ENCODE measurements at places on chromosomes 3 and 15. TPM values are rescaled to one million over a fixed set of nuclear protein-coding genes. Genes with fewer than 3 reads are reported as not detected.
A peak's percentile ranks its signal among the peaks of the same experiment; 100 is the strongest.

- no peak overlapping the region for H3K4me3 ChIP-seq
- no peaks in the 10 kb centered on the region for H3K36me3 ChIP-seq
- no peaks in the 10 kb centered on the region for H3K27me3 ChIP-seq
- H3K4me1 ChIP-seq, result peaks cover 14% of the 10 kb centered on the region
- no peak overlapping the region for H3K27ac ChIP-seq
These were observed 45.5 kb downstream of the GREM1 start for GRCh38 chr15:32763295-32763694.

DNA sequence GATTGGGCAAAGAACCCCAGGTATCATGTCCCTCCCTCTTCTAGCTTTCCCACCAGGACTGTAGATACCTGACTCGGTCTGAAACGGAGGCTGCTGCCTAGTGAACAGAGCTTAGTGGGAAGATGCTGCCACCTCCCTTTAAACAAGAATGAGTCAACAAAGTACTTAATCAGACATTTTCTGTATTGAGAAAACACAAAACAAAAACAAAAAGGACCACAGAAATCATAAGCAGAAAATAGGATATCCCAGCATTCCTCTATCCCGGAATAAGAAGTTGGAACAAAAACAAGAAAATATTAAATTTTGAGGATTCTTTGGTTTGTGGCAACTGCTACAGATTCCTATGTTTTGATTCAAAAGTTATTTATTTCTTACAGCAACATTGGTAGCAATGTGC lies 51.7 kb upstream of the COL8A1 start:
- no peaks in the 10 kb centered on the region for H3K4me1 ChIP-seq
- H3K4me3 ChIP-seq, result no peak overlapping the region
- no peaks in the 10 kb centered on the region for H3K36me3 ChIP-seq
- no peaks in the 10 kb centered on the region for H3K27me3 ChIP-seq
- H3K27ac ChIP-seq, result no peak overlapping the region

SIN3A gene
- 11.7 TPM for total RNA-seq

- H3K4me1 ChIP-seq, result no peaks in the 10 kb centered on the region
- H3K36me3 ChIP-seq, result no peaks in the 10 kb centered on the region
- H3K27me3 ChIP-seq, result no peaks in the 10 kb centered on the region
- H3K27ac ChIP-seq, result no peak overlapping the region
These were observed 332.3 kb upstream of the SUCLG2 start for GRCh38 chr3:67986706-67987105.

DNA sequence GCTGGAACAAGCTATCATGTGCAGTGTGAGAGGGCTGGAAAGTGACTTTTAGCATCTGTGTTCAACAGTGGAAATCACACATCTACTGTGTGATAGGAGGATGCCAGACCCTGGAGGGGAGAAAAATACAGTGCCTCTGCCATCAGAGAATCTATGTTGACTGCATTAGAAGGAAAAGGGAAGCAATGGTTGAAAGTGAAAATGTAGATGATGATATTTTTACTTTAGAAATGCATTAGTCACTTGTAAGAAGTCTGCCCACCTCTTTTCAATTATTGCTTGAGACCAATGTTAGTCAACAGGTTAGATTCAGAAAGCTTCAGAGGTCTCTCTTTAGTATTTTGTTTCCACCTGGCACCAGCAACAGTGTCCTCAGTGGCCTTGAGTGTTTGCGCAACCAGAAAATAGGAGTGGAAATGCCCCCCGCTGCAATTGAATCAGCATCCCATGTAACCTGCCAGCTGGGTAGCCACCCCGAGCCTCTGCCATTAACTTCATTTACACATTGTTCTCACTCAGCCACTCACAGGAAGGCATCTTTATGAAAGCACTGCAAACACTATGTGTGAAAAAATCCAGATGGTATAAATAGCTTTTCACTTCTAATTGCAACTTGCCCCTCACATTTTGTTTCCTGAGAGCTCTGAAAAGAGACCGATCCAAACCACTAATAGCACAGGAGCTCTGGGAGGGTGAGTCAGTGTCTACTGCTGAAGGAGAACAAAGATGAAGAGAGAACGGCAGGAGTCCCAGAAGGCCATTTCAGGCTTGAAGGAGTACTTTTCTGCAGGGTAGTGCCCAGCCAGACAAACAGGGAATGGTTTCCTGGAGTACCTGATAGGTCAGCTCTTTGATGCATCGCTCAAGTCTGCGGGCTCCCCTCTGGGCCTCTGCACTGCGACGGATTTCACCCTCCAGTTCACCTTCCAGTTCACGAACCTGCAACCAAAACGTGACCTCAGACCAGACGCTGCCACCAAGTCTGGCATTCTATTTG lies 92.1 kb downstream of the HHLA2 start:
- H3K27ac ChIP-seq, result no peak overlapping the region
- no peaks in the 10 kb centered on the region for H3K36me3 ChIP-seq
- no peaks in the 10 kb centered on the region for H3K4me1 ChIP-seq
- no peaks in the 10 kb centered on the region for H3K27me3 ChIP-seq
- no peak for DNase-seq

ACAD11 gene
- 6.4 TPM for total RNA-seq

GRCh38 chr3:164539215-164539614 lies 539.1 kb downstream of the SI start:
- H3K27me3 ChIP-seq, result no peaks in the 10 kb centered on the region
- no peak overlapping the region for H3K4me3 ChIP-seq
- no peaks in the 10 kb centered on the region for H3K4me1 ChIP-seq
- no peak for DNase-seq
- no peaks in the 10 kb centered on the region for H3K36me3 ChIP-seq

DNA sequence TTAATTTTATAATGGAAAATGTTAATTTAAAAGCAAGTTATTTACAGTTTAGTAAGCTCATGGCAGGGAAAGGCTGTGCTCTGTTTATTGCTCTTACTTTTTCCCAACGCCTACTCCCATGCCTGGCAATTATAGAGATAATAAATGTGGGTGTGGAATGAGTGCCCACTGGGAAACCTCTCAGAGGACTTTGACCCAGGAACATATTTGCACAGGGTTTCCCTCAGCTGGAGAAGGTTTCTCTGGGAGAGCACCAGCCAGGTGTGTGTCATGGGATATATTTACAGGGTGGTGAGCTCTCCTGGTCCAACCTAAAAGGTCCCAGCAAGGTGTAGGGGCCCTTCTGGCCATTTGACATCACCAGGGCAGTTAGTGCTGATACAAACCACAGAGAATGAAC lies 27.9 kb downstream of the ZNF710 start:
- H3K36me3 ChIP-seq, result no peaks in the 10 kb centered on the region
- no peak for DNase-seq
- H3K27ac ChIP-seq, result no peak overlapping the region
- no peaks in the 10 kb centered on the region for H3K27me3 ChIP-seq
- H3K4me1 ChIP-seq, result no peaks in the 10 kb centered on the region

DNA sequence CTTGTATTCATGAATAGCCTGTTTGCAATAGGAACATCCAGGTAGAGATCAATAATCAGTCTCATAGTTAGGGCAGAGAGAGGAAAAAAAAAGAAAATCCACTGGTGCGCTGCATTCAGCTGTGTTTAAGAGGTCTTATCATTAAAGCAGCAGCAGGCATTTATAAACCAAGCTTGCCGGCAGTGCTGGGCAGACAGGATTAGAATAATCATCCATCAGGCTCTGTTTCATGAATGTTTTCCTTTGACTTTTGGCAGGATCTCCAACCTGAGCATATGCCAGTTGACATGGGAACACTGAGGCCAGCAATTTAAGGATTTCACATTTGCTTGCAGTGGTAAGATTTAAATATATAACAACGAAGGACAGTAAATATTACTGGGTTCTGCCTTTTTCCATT lies 305.2 kb upstream of the SEMA6D start:
- H3K27ac ChIP-seq, result no peak overlapping the region
- 0 out of 2 replicates have a peak, but pooled peaks cover 6% of the 10 kb centered on the region for H3K27me3 ChIP-seq
- no peak overlapping the region for H3K4me3 ChIP-seq

GRCh38 chr3:67947808-67948508 lies 293.5 kb upstream of the SUCLG2 start:
- H3K27me3 ChIP-seq, result no peaks in the 10 kb centered on the region
- no peak for DNase-seq
- H3K4me3 ChIP-seq, result no peak overlapping the region
- H3K4me1 ChIP-seq, result no peaks in the 10 kb centered on the region

STRIT1 gene
- not detected for total RNA-seq

TNNC1 gene
- 32.1 TPM for total RNA-seq

VIPR1 gene
- not detected for total RNA-seq

IP6K1 gene
- total RNA-seq, result 17.5 TPM

- no peaks in the 10 kb centered on the region for H3K36me3 ChIP-seq
- H3K4me1 ChIP-seq, result peaks cover 13% of the 10 kb centered on the region
- H3K27ac ChIP-seq, result no peak overlapping the region
- no peak overlapping the region for H3K4me3 ChIP-seq
- 0 out of 2 replicates have a peak, but pooled peaks cover 8% of the 10 kb centered on the region for H3K27me3 ChIP-seq
- DNase-seq, result no peak
These were observed 26.8 kb downstream of the FBXW12 start for GRCh38 chr3:48398701-48399386.

DNA sequence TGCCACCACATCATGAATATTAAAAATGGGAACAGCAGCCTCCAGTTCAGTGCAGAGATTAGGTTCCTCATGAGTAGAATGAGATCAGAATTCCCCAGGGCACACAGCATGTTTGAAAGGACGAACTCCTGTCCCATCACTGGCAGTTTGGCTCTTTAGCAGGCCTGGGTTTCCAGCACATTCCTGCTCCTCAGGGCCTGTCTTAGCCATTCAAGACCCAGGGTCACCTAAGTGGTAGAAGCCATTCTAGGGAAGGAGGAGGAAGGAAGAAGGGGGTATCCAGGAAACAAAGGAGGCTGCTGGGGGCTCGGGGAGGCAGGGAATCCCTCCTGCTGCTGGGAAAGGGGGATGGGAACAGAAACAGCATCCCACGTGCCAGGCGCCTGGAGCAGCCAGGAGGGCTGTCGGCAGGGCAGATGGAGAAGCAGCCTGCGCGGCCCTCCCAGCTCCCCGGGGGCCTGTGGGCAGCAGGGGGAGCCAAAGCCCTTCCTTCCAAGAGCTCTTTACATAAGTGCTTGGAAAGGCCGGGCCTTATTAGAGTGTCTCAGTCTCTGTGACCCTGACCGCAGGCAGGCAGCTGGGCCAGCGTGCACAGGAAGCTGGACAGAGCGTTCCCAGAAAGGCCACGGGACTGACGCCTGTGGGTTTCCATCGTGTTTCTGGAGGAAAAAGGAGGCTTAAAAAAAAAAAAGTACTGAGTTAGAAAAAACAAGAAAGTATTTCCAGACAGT lies 24.7 kb downstream of the LOXL1 start:
- no peak overlapping the region for H3K4me3 ChIP-seq
- no peaks in the 10 kb centered on the region for H3K27me3 ChIP-seq
- H3K27ac ChIP-seq, result peak overlapping the region; percentile 56
- H3K36me3 ChIP-seq, result no peaks in the 10 kb centered on the region
- DNase-seq, result peak; percentile 86

DNA sequence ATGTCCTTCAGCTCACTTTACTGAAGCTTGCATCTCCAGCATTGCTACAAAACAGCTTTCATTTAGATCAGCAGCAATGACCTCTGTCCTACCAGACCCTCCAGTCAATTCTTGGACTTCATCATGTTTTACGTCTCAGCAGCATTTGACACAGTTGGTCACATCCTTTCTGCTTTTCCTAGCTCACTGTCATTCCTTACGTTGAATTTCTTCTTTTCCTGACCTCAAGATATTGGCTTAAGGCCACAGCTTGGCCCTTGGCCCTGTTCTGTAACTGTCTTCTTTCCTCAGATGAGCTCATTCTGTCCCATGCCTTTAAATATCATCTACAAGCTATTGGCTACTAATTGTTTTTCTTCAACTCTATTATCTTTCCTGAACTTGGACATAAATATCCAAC lies 576.2 kb upstream of the KCNMB2 start:
- no peaks in the 10 kb centered on the region for H3K36me3 ChIP-seq
- no peaks in the 10 kb centered on the region for H3K4me1 ChIP-seq

DNA sequence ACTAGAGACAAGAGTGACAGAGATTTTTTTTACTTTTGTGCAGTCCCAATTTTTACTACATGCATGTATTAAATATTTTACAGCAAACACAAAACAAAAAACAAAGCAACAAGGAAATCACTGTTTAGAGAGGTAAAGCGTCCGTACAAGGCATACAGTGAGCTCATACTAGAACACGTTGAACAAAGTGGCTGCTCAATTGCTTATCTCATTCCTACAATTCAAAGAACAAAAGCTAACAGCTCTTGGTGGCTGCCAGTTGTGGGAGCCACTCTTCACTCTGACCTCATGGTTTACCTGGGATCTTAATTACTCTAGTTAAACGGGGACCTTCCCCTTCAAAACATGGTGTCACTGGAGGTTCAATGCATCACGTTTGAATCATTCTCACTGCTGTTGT lies 7.6 kb upstream of the ARHGEF26 start:
- peaks cover 6% of the 10 kb centered on the region for H3K27me3 ChIP-seq
- no peak overlapping the region for H3K27ac ChIP-seq
- H3K4me3 ChIP-seq, result no peak overlapping the region
- no peak for DNase-seq
- H3K36me3 ChIP-seq, result no peaks in the 10 kb centered on the region

RBP2 gene
- total RNA-seq, result not detected

GRCh38 chr3:103025880-103026279 lies 591.1 kb downstream of the ZPLD1 start:
- H3K27me3 ChIP-seq, result no peaks in the 10 kb centered on the region
- H3K4me3 ChIP-seq, result no peak overlapping the region
- H3K36me3 ChIP-seq, result no peaks in the 10 kb centered on the region
- no peak for DNase-seq
- H3K27ac ChIP-seq, result no peak overlapping the region

DNA sequence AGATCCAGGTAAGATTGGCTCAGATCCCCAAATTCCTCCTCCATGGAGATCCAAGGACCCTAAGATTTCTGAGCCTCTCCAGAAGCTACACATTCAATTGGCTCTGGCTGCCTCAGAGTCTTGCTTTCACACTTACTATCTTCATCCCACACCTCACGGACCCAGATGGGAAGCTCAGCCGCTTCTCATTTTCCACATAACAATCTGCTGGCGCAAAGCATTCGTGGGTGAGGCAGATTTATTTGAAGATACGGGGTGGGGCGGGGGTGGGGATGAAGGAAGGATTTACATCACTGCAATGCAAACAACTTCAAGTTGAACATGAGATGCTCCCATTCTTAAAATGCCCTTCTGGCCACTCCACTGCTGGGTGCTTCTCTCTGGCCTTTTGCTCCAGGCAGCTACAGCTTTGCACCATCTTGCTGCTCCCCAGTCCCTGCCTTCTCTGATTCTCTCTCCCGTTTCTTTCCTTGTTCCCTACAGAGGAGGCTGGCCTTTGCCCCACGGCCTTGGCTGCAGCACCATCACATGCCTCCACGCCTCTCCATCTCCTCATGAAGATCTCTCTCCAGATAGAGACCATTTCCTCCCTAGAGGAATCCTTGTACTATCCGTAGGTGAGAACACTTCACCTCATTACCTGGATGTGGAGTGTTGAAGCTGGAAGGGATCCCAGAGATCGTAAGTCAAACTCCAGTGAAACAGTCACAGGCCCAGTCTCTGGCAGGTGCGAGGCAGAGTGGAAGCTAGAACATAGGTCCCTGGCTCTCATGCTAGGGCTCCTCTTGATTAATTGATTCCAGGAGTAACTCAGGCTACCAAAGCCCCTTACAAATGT lies 175.9 kb downstream of the RPLP1 start:
- H3K36me3 ChIP-seq, result no peaks in the 10 kb centered on the region
- DNase-seq, result no peak
- H3K27me3 ChIP-seq, result no peaks in the 10 kb centered on the region

PAQR5 gene
- total RNA-seq, result 10.5 TPM

MIX23 gene
- total RNA-seq, result 29.3 TPM

FBXW12 gene
- not detected for total RNA-seq
